ENCODE measurements at places on chromosomes 5 and 9. TPM values are rescaled to one million over a fixed set of nuclear protein-coding genes. Genes with fewer than 3 reads are reported as not detected.

PCDHGB2 gene
- total RNA-seq: 2.8 TPM

FAXDC2 gene
- 4.2 TPM for total RNA-seq

DNA sequence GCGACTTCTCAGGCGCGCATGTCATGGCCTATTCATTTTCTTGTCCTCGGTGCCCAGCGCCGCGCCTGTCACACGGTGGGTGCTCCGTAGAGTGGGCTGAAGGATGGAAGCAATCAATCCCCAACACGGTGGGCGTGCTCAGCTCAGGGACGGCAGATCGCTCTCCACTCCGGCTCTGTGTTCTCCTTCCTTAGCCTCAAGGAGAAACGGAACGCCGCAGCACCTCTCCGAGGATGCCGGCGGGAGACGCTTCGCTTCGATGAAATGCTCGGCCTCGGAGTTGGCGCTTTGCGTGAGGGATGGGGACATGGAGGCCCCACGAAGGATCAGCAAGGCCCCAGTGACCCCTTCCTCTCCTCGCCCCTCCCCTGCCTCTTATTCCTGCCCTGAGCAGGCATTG, 199.5 kb downstream of the C9orf50 start:
- no peak overlapping the region for H3K4me3 ChIP-seq
- H3K27ac ChIP-seq: no peak overlapping the region
- peaks cover 6% of the 10 kb centered on the region for H3K4me1 ChIP-seq
- H3K36me3 ChIP-seq: no peaks in the 10 kb centered on the region
- DNase-seq: no peak
- H3K27me3 ChIP-seq: no peaks in the 10 kb centered on the region

LECT2 gene
- not detected for total RNA-seq

CDH9 gene
- not detected for total RNA-seq

DNA sequence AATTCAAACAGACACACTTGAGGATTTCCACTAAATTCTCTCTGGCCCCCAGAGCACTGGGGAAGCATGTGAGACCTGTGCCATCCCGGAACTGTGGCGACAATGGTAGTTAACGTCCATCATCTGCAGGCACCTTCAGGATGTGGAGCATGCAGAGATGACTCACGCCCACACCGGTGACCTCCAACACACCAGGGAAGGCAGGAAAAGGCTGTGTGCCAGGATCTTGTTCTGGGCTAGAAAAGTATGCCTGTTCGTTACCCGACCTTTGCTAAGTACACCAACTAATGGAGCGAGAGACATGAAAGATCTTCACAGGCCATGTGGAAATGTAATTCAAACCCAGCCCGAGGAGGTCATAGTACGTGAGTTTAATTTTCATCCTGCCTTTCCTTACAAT, 208.8 kb downstream of the MELK start:
- peaks cover 32% of the 10 kb centered on the region for H3K27me3 ChIP-seq
- H3K4me3 ChIP-seq: no peak overlapping the region
- H3K4me1 ChIP-seq: no peaks in the 10 kb centered on the region
- H3K36me3 ChIP-seq: no peaks in the 10 kb centered on the region
- no peak overlapping the region for H3K27ac ChIP-seq

ABITRAM gene
- 8.6 TPM for total RNA-seq

GRCh38 chr5:78821536-78822021, 163.5 kb downstream of the ARSB start:
- H3K27me3 ChIP-seq: no peaks in the 10 kb centered on the region
- H3K4me1 ChIP-seq: peaks cover 6% of the 10 kb centered on the region
- no peak overlapping the region for H3K27ac ChIP-seq
- no peak overlapping the region for H3K4me3 ChIP-seq
- no peak for DNase-seq

SLC31A1 gene
- 27.5 TPM for total RNA-seq

FAM169A gene
- total RNA-seq: under 0.01 TPM

LMNB1 gene
- total RNA-seq: 53.6 TPM

GRCh38 chr9:109313351-109313750, 7.5 kb downstream of the EPB41L4B start:
- peaks cover 2% of the 10 kb centered on the region for H3K4me1 ChIP-seq
- no peaks in the 10 kb centered on the region for H3K36me3 ChIP-seq
- no peak overlapping the region for H3K27ac ChIP-seq

MARCHF3 gene
- 18.8 TPM for total RNA-seq

DNA sequence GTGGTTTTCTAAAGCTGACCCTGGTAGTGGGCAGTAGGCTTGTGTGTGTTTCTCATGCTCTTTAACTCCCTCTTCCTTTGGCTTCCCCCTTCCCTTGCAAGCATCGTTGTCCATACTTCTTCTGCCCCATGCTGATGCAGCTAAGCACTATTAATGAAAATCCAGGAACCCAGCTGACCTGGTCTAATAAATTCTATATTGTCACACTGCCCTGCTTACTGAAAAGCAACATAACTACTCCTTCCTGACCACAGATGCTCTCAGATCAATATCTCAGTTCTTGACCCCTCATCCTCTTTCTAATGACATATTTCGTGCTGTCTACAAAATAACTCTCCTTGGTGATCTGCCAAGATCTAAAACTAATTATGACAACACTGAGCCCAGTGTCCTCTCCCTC, 405.5 kb downstream of the EFNA5 start:
- H3K27me3 ChIP-seq: no peaks in the 10 kb centered on the region
- H3K36me3 ChIP-seq: no peaks in the 10 kb centered on the region
- H3K27ac ChIP-seq: no peak overlapping the region
- H3K4me1 ChIP-seq: no peaks in the 10 kb centered on the region
- no peak for DNase-seq

TAS2R1 gene
- not detected for total RNA-seq

SLC28A3 gene
- total RNA-seq: 1.9 TPM

DNA sequence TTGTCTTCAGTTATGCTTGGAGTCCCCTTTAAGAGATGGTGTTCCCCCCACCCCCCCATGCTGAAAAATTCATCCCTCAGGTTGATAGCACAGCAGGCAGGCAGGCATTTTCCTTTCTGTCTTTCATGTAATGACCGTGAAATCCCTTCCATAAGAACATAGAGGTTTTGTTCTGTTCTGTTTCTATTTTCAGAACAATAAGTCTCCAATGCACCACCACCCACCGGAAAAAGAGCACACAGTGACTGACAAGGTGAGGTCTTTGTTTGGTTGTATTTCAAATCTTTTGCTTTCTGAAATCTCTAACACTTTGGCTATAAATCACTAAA, 52.4 kb downstream of the DMRT2 start:
- DNase-seq: no peak
- no peaks in the 10 kb centered on the region for H3K27me3 ChIP-seq
- no peak overlapping the region for H3K4me3 ChIP-seq
- no peaks in the 10 kb centered on the region for H3K4me1 ChIP-seq
- no peak overlapping the region for H3K27ac ChIP-seq
- no peaks in the 10 kb centered on the region for H3K36me3 ChIP-seq

DNA sequence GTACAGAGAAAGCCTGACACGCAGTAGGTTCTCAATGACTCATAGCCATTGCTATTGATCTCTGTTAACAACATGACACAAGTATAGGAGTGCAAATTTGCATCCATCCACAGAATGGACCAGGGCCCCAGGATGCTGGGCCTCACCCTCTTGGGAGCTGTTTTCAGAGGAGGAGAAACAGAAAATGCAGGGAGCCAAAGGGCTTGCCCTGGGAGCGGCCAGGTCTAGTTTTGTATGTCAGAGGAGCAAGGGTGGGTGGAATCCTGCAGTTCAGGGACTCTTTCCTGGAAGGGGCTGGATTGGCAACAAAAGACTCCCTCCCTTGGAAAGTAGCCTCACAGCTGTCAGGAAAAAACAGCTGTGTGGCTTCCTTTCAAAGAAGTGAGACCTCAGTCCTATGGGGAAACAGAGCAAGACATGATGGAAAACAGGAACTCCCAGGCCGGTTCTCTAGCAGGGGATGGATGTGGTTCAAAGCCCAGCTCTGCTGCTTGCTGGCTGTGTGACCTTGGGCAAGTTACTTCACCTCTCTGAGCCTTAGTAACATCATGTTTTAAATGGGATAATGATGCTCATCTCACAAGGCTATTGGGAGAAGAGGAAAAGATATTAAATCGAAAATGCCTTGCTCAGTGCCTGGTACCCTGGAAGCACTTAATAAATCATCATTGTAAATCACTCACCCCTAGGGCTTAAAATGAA, 50.5 kb upstream of the SH3PXD2B start:
- no peak overlapping the region for H3K27ac ChIP-seq
- H3K4me3 ChIP-seq: no peak overlapping the region
- H3K4me1 ChIP-seq: no peaks in the 10 kb centered on the region
- no peak for DNase-seq
- H3K36me3 ChIP-seq: no peaks in the 10 kb centered on the region

AGGF1 gene
- 7.3 TPM for total RNA-seq

RFK gene
- total RNA-seq: 13.8 TPM

- H3K36me3 ChIP-seq: no peaks in the 10 kb centered on the region
- H3K4me3 ChIP-seq: no peak overlapping the region
- no peaks in the 10 kb centered on the region for H3K4me1 ChIP-seq
- no peaks in the 10 kb centered on the region for H3K27me3 ChIP-seq
- no peak overlapping the region for H3K27ac ChIP-seq
Measured at GRCh38 chr5:86869268-86869667, 251.5 kb downstream of the COX7C start.

GARNL3 gene
- total RNA-seq: 5.0 TPM

IFNA13 gene
- total RNA-seq: not detected

- H3K4me3 ChIP-seq: peak within 1 kb of the TSS; percentile 5
- no peaks in the 10 kb centered on the region for H3K36me3 ChIP-seq
- no peak within 1 kb of the TSS for H3K27ac ChIP-seq
- peaks cover 2% of the 10 kb centered on the region for H3K27me3 ChIP-seq
Measured at GRCh38 chr5:54985301-54986268, at the start of gene ESM1. ESM1 (minus strand) TSS chr5:54985593; CDS start chr5:54985517, 76 bp downstream.

DNA sequence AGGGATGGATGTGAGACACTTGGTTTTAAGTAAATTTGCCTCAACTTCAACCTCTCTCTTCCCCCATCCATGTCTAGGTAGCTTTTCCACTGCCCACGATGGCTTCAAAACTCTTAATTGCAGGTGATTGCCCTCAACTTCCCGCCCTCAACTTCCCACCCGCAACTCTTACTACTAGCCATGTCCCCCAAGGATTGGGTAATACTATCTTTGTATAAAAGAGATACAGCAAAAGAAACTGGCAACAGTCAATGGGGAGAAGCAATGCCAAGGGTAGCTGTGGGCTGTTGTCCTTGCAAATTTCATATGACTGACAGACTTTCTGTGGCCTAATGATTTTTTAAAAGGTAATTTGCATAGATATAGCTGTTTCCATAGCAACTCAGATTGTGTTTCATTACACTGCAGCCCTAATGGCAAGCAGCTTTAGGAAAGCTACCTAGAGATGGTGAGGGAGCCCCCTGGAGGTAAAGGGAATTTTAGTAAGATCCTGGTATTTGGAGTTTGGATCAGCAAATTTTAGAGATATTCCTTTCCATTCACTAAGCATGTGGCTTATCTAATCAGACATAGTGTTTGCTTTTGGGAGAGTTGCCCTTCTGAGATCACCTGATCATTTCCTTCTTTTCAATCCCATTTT, 421.5 kb upstream of the DAP start:
- H3K36me3 ChIP-seq: no peaks in the 10 kb centered on the region
- H3K27ac ChIP-seq: no peak overlapping the region
- H3K4me1 ChIP-seq: no peaks in the 10 kb centered on the region
- no peaks in the 10 kb centered on the region for H3K27me3 ChIP-seq
- no peak overlapping the region for H3K4me3 ChIP-seq

GRCh38 chr5:41795125-41795524, 75.1 kb downstream of the OXCT1 start:
- H3K27ac ChIP-seq: peak overlapping the region; percentile 71
- DNase-seq: no peak
- no peak overlapping the region for H3K4me3 ChIP-seq
- H3K36me3 ChIP-seq: 0 out of 2 replicates have a peak, but pooled peaks cover 1% of the 10 kb centered on the region

DNA sequence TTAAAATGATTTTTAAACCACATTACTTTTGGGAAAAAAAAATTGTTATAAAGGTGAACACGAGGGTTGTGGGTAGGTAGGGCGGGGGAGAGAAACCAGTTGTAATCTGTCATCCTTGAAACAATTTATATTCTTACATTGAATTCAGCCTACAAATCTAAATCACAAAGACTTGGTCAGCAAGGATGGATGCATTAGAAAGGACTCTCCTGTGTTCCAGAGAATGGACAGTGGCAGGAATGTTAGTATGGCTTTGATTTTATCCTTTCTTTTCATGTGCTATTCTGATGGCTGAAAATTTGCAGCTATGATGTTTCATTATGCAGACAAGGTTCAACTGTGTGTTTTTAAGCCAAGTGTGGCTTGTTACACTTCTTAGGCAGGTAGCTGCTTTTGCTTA, 234.7 kb downstream of the SLF1 start:
- H3K36me3 ChIP-seq: no peaks in the 10 kb centered on the region
- no peak overlapping the region for H3K27ac ChIP-seq
- no peak for DNase-seq
- H3K4me3 ChIP-seq: no peak overlapping the region

PCDHB14 gene
- 0.28 TPM for total RNA-seq

- no peaks in the 10 kb centered on the region for H3K36me3 ChIP-seq
Measured at GRCh38 chr9:124122321-124122720, 110.8 kb downstream of the LHX2 start.

DNA sequence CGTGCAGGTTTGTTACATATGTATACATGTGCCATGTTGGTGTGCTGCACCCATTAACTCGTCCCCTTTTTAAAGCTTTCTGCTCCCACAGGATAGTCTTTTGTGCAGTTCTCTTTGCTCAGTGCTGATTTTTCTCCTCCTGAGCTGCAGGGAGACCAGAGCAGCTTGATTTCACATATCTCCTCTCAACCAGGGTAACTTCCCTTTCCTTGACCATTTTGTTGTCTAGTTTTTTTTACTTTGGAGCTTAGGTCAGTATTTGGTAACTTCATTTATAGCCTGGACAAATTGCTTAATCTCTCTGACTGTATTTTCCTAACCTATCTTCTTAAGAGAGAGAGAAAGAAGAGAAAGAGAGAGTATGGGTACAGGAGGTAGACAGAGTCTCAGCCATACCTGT, 137.1 kb upstream of the ZNF366 start:
- H3K27ac ChIP-seq: no peak overlapping the region
- no peaks in the 10 kb centered on the region for H3K4me1 ChIP-seq
- no peak overlapping the region for H3K4me3 ChIP-seq

HAPLN1 gene
- 0.56 TPM for total RNA-seq

DNA sequence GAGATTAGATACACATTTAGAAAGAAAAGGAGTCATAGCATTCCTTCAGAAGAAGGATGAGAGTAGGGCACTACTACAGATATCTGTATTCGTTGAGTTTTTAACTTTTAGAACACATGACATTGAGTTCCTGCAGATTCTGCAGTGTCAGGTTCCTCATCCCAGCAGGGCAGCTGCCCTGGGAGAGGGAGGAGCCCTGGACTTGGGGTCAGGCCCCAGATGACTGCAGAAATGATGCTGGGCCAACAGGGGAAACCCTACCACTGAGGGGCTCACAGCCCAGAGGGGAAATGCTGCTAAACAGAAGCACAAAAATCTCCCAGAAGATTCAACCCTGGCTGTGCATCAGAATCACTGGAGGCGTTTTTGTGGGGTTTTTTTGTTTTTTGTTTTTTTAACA, 68.9 kb upstream of the TAF1L start:
- no peak overlapping the region for H3K27ac ChIP-seq
- H3K36me3 ChIP-seq: no peaks in the 10 kb centered on the region
- H3K4me3 ChIP-seq: no peak overlapping the region
- peaks cover 3% of the 10 kb centered on the region for H3K27me3 ChIP-seq
- H3K4me1 ChIP-seq: no peaks in the 10 kb centered on the region
